HepG2 (cell line): ENCODE measurements at places on chromosomes 11 and 22.

GRCh38 chr22:18077087-18077638 is 627 bp upstream of the PEX26 start:
- H3K27ac ChIP-seq, result peak overlapping the region; percentile 72
- H3K36me3 ChIP-seq, result 0 out of 2 replicates have a peak, but pooled peaks cover 3% of the 10 kb centered on the region
- DNase-seq, result no peak

- H3K4me1 ChIP-seq, result peaks cover 56% of the 10 kb centered on the region
- no peak overlapping the region for H3K4me3 ChIP-seq
- no peaks in the 10 kb centered on the region for H3K36me3 ChIP-seq
- no peak overlapping the region for H3K27ac ChIP-seq
These were observed 334.6 kb upstream of the B3GAT1 start for GRCh38 chr11:134746609-134747008.

- no peaks in the 10 kb centered on the region for H3K36me3 ChIP-seq
- H3K27ac ChIP-seq, result no peak overlapping the region
- no peak overlapping the region for H3K4me3 ChIP-seq
- H3K4me1 ChIP-seq, result peaks cover 62% of the 10 kb centered on the region
- H3K27me3 ChIP-seq, result no peaks in the 10 kb centered on the region
- no peak for DNase-seq
These were observed 26.0 kb upstream of the CBX7 start for GRCh38 chr22:39178206-39179111.

GRCh38 chr11:13207665-13208594 is 69.7 kb upstream of the BMAL1 start:
- H3K4me1 ChIP-seq, result peaks cover 20% of the 10 kb centered on the region
- DNase-seq, result peak; percentile 54
- H3K4me3 ChIP-seq, result peak overlapping the region; percentile 69
- no peak overlapping the region for H3K27ac ChIP-seq
- no peaks in the 10 kb centered on the region for H3K36me3 ChIP-seq

DNA sequence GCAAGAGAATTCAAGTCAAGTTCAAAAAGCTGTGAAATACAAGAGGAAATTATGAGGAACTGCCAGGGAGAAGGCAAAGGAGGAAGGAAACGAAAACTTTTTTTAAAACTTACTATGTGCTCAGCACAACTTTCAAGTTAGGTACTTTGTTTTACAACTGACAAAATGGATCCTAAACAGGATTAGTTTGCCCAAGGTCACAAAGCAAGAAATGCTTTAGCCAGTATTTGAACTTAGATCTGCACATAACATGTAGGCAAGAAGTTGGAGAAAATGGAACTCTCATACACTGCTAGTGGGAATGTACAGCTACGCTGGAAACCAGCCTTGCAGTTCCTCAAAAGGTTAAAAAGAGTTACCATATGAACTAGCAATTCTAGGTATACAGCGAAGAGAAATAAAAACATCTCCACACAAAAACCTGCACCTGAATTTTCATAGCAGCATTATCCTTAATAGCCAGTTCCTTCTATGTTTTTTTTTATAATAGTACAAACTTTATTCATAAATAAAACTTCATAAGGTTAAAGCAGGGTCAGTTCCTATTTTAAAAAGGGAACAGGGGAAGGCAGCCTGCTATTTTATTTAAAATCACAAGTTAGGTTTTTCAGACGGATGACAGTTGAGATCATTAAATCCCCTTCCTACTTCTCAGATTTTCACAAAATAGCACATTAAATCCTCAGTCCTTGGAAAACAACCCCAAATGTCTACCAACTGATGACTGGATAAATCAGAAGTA is 19.2 kb downstream of the DDX6 start:
- peaks cover 48% of the 10 kb centered on the region for H3K4me1 ChIP-seq
- H3K27me3 ChIP-seq, result no peaks in the 10 kb centered on the region
- no peak overlapping the region for H3K4me3 ChIP-seq

- no peaks in the 10 kb centered on the region for H3K36me3 ChIP-seq
- peaks cover 6% of the 10 kb centered on the region for H3K27me3 ChIP-seq
- no peak overlapping the region for H3K27ac ChIP-seq
- H3K4me3 ChIP-seq, result no peak overlapping the region
- H3K4me1 ChIP-seq, result no peaks in the 10 kb centered on the region
These were observed 33.6 kb downstream of the LRRC32 start for GRCh38 chr11:76636826-76637460.
